ENCODE measurements at places on chromosomes 12 and 14.

DNA sequence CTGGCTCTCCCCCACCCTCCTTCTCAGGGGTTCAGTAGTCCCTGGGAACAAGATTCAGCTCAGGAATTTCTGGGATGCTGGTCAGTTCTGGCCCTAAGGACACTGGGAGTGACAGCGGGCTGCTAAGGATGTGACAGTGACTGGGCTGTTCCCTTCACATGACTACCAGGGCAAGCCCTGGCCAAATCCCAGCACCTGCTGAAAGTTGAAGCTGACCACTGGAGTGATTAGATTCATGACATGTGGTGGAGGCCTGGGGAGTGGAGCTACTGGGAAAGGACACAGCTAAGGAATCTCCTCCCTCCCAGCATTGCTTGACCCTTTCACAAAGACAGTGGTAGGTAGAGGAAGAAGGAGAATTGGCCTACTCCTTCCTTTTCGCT is 204.9 kb downstream of the DAD1 start:
- no peak for DNase-seq

GRCh38 chr14:42665083-42665482 is 1058.4 kb downstream of the LRFN5 start:
- peak; percentile 1 for DNase-seq

GRCh38 chr14:83638748-83639504 is 1891.0 kb upstream of the FLRT2 start:
- DNase-seq = no peak

GRCh38 chr12:105927564-105927963 is 211.2 kb downstream of the NUAK1 start:
- DNase-seq = no peak

- no peak for DNase-seq
Measured at GRCh38 chr12:130573766-130574165, 142.3 kb downstream of the RIMBP2 start.

DNA sequence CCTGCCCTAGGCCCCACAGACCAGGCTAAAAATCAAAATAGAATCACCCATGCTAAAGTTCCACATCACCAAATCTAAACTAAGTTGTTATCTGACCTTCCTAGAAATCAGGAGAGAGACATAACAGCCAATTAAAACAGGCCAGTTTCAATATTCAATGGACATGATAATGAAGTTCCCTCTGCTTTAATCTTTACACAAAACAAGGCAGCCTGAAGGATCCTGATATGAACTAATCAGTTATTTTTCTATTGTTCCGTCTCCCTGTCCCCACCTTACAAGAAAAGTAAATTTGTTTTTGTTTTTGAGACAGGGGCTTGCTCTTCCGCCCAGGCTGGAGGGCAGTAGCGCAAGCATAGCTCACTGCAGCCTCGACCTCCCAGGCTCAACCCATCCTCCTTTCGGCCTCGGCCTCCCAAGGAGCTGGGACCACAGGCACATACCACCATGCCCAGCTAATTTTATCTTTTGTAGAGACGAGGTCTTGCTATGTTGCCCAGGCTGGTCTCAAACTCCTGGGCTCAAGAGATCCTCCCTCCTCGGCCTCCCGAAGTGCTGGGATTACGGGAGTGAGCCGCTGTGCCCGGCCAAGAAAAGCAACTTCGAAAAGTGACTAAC is 5.4 kb upstream of the CEBPE start:
- no peak for DNase-seq

DNA sequence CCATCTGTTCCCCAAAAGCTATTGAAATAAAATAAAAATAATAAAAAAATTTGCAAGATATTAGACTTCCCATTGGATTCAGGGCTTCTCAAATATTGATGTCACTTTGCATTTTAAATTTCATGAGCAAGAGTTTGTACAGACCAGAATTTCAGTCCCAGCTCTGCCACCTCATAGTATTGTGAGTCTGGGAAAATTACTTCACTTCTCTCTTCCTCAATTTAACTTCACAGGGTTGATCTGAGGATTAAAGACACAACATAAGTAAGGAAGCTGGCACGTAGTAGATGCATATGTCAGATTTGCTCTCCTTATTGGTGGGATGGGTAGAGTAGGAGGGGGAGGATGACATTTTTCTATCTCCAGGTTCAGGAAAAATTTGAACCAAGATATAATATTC is 32.8 kb downstream of the COX8C start:
- no peak for DNase-seq

GRCh38 chr14:82060219-82060618 is 526.6 kb upstream of the SEL1L start:
- no peak for DNase-seq

DNA sequence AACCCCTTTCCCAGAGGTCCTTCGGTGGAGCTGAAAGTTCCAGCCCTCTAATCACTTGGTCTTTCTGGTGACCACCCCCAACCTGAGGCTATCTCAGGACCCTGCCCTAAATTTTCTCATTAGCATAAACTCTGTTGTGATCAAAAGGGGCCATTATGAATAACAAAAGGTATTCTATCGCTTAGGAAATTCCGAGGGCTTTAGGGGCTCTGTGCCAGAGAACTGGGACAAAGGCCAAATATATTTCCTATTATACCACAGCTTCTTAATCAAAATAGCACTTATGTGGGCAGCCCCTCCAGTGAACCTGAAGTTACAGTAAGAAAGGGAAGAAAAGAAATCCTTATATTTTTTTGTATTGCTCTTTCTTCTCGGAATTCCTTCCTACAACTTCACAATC is 125.3 kb upstream of the NPAS3 start:
- DNase-seq = no peak

GRCh38 chr12:47718531-47718930 is 6.8 kb downstream of the ENDOU start:
- DNase-seq = no peak
